Activated CD8-positive, alpha-beta memory T cell treated with anti-CD3 and anti-CD28 coated beads for 1 hour (primary cell): ENCODE measurements at places on chromosomes 6 and 20.

- no peak for DNase-seq
Observed at GRCh38 chr6:30981942-30982772, 1.4 kb upstream of the MUC21 start.

GRCh38 chr6:133553652-133554051, 312.5 kb downstream of the EYA4 start:
- DNase-seq, result no peak

- no peak for DNase-seq
Observed at GRCh38 chr6:21151119-21151518, 442.4 kb upstream of the SOX4 start.

DNA sequence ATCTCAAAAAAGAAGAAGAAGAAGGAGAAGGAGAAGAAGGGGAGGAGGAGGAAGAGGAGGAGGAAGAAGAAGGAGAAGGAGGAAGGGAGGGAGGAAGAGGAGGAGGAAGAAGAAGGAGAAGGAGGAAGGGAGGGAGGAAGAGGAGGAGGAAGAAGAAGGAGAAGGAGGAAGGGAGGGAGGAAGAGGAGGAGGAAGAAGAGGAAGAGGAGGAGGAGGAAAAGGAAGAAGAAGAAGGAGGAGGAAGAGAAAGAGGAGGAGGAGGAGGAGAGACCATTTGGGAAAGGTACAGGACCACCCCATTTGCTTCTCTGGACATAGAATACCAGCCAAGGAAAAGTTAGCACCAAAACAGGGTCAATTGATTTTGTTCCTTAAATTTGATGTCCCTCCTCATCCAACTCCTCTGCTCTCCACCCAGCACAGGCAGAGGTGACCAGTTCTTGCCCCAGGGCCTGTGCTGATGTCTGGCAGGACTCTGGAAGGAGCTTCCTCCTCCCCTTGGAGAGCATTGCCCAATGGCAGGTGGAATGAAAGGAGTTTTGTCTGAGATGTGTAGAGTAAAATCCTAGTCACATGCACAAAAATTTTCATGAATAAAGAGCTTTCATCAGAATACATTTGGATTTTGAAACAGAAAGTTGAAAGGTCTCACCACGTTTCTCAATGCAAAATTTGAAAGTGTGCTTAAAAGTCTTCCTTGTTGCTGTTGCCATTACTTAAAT, 182.9 kb downstream of the LY86 start:
- no peak for DNase-seq

- DNase-seq, result no peak
Observed at GRCh38 chr20:48025661-48026060, 240.4 kb upstream of the SULF2 start.

DNA sequence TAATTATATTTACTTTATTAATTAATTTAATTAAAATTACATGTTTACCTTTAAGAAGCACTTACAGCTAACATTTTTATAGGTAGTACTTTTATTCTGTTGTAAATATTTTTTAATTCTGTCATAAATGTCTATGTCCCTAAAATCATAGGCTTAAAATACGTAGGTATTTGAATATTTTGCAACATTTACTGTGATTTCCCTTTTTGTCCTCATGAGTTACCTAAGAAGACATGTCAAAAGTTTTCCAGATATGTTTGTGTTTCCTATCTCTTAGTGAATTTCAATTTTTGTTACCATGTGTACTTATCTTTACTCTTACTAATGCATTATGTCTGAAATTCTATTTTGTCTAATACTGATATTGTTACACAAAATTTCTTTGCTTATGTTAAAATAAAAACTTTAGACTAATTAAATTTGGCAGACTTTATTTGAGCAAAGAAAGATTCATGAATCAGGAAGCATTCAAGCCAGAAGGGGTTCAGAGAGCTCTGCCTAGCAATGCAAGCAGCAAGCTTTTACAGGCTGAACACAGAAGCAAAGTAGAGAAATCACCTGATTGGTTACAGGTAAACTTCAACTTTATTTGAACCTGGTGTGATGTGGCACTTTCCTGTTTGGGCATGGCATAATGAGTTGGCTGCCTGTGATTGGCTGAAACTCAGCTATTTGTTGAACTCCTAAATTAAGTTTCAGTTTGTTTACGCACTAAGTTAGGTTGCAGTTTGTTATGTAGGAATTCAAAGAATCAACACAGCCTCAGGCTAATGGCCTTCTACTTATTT, 123.2 kb upstream of the TMEM170B start:
- no peak for DNase-seq

GRCh38 chr6:131931063-131931750, 20.0 kb downstream of the CCN2 start:
- no peak for DNase-seq

GRCh38 chr20:32792316-32792715, 27.4 kb upstream of the MAPRE1 start:
- no peak for DNase-seq

- DNase-seq, result no peak
Observed at GRCh38 chr6:109051301-109052017, 43.2 kb downstream of the SESN1 start.

DNA sequence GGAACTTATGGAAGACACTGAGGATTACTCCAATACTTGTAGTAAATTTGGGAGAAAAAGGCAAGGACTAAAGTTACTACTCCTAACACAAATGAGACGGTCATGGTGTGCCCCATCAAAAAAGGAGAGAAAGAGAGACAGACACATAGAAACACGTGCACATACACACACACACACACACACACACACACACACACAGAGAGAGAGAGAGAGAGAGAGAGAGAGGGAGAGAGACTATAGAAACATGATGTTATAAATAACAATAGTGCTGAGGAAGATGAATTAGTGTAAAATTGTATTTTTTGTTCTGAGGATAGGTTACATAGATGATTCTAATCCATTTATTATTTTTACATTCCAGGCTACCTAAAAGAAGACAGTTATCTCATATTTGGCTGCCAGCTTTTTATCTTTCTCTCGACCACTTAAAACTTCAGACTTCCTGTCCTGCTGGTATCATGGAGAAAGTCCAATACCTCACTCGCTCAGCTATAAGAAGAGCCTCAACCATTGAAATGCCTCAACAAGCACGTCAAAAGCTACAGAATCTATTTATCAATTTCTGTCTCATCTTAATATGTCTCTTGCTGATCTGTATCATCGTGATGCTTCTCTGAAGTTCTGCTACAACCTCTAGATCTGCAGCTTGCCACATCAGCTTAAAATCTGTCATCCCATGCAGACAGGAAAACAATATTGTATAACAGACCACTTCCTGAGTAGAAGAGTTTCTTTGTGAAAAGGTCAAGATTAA, 10.5 kb downstream of the PLN start:
- no peak for DNase-seq

- DNase-seq, result no peak
Observed at GRCh38 chr6:26607434-26608230, 10.9 kb downstream of the ABT1 start.

DNA sequence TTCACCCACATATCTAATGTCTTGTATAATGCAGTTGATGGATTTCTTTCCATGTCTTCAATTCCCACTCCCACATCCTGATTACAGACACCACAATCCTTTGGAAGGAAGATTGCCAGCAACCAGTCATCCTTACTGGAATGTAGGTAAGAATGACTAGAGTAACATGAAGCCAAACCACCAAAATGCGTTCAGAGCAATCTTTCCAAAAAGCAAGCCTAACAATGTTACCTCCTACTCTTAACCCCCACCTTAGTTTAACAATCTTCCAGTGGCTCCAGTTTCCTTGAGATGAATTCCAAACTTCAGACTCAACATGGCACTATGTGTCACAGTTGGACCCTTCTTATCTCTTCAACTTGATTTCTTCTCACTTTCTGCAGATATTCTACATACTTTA, 685.6 kb downstream of the DOK5 start:
- no peak for DNase-seq

DNA sequence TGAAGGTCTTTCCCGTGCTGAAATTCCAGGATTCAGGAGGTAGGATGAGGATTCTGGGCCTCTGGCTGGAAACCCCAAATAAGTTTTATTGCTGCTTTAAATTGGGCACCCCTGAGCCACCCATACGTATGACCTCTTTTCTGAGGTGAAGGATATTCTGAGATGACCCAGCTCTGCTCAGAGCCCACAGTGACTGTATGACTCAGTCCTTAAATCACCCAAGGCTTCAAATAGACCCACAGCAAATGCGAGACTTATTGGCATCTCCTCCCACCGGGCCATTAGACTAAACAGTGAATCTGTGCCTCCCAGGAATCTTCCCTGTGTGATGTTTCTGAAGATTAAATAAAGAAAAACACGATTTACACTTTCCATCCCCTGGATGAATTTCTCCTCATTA, 9.5 kb downstream of the SIRPG start:
- no peak for DNase-seq

DNA sequence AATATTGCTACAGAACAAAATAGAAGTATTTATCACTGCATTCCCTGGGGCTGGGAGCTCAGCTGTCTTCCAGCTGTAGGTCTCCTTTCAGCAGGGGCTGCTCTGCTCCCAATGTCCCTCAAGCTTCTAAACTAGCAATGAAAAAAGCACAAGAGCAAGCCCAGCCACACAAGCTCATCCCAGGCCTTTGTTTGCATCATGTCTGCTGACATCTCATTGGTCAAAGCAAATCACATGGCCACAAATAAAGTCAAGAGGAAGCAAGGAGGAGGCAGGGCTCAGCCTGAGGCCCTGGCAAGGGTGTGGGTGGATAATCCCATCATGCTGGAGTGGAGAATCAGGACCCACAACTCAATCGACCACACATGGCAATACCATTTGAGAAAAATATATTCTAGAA, 2.2 kb upstream of the BFSP1 start:
- DNase-seq, result no peak

DNA sequence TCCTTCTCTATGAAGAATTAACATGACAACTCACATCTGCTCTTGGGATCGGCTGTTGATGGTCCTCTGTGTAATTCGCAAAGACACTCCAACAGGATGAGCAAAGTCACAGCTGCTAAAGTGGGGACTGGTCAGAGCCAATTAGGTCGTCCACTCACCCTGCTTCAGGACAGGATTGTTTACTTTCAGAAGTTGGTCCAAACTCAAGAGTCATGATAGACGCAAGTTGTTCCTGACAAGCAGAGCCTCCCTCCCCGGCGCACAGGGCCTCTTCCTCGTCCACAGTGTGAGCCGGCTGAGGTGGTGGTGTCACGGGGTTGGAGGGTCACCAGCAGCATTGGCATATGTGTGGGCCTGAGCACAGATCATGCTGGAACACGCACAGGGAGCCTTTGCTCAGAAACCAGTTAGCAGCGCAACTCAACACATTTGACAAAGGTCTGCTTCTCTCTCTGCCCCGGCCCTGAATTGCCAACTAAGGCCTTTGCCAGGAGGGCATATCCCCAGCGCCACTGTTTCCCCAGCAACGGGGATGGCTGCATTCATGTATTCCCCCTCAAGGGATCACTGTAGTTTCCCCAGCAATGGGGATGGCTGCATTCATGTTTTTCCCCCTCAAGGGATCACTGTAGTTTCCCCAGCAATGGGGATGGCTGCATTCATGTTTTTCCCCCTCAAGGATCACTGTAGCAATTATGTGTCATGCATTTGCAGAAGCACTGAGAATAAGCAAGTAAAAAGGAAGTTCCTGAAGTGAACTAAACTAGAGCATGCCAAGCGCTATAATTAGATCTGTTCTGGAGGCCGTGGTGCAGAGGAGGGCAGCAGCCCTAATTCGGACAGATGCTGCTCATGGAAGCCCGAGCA, 111.7 kb downstream of the THBS2 start:
- no peak for DNase-seq

DNA sequence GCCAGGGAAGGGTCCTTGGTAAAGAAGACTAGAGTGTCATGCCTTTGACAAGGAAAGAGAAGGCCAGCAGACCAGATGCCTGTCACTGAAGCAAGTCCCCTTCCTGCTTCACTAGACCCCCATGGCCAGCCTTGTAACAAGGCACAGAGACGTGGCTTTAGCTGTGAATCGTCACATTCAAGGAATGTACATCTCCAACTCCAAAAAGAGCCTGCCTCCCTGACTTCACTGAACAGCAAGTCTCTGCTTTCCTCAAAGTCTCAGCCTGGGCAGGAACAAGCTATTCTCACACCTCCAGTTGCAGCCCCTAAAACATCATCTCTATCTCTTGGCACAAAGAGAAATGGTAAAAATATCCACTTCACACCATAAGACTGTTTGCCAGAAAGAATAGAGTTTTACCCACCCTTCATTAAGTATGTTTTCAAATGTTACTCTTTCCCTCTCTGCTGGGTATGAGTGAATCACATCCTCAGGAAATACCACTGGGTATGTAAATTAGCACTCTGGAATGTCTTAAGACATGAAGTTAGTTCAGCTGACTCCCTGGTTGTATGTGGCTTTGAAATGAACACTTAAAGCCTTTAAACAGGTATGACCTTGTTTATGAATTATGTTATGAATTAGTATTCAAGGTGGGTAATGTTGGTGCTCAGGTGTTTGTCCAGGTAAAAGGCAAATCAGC, 46.4 kb upstream of the NT5E start:
- no peak for DNase-seq

- DNase-seq, result no peak
Observed at GRCh38 chr6:4314201-4314707, 178.9 kb upstream of the ECI2 start.

DNA sequence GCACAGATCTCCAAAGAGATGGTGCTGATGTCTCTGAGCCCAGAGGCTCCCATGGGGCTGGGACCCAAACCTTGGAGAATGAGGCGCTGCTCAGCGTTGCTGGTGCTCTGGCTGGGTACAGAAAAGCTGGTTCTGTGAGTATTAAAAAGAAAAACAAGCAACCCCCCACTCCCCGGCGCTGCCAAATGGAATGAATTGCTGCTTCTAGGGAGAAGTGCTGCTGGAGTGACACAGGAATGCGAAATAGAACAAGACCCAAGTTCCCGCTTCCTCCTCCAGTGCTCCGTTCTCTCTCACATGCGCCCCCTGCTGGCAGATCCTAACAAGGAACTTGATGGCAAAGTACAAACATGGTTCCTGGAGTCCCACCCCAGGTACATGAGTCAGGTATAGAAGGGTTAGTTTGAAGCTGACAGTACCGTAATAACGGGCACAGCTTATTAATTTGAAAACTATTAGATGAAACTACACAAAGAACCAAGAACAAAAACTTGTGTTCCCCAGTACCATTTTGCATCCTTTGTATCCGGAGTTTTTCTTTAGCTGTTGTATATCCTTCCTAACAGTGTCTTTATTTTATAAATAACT, 2.1 kb upstream of the DDX27 start:
- peak; percentile 91 for DNase-seq

DNA sequence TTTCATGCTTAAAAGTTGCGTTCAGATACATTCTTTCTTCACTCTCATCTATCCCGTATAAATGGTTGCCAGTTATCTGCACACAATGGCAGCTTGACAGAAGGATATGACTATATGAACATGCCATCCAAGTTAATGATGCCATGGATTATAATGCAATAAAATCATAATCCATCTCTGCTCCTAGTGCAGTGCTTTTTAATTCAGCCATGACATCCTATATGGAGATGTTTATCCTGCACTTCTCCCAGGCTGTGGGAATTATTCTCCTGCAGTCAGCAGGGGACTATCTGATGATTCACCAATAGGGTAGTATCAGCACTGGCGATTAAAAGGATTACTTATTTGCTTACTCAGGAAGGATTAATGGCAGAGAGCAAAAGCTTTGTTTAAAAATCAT, 273.8 kb downstream of the SAMD5 start:
- DNase-seq, result no peak
